ENCODE measurements at places on chromosomes 5 and 9. TPM values are rescaled to one million over a fixed set of nuclear protein-coding genes. Genes with fewer than 3 reads are reported as not detected.

- no peak for DNase-seq
Measured at GRCh38 chr9:128344931-128345605, 4.7 kb downstream of the SLC27A4 start.

- no peak for DNase-seq
Measured at GRCh38 chr5:73445665-73446630, 2.6 kb downstream of the FOXD1 start.

- no peak for DNase-seq
Measured at GRCh38 chr9:126303488-126303887, 23.1 kb upstream of the MVB12B start.

GRCh38 chr5:67063055-67063454 is 133.5 kb downstream of the CD180 start:
- no peak for DNase-seq

DNA sequence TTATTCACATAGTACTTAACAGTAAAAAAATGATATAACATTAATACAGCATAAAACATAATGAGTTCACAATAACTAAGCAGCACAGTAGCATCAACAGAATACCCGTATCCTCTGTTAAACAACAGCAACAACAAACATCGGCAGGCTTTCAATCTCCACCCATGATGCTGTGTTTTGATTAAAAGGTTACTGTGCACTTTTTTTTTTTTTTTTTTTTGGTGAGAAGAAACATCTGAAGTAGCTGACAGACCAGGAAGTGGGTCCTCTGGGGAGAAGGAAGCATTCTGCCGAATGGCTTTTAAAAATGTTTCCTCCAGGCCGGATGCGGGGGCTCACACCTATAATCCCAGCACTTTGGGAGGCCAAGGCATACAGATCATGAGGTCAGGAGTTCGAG is 282.3 kb downstream of the EPB41L4A start:
- no peak for DNase-seq

DNA sequence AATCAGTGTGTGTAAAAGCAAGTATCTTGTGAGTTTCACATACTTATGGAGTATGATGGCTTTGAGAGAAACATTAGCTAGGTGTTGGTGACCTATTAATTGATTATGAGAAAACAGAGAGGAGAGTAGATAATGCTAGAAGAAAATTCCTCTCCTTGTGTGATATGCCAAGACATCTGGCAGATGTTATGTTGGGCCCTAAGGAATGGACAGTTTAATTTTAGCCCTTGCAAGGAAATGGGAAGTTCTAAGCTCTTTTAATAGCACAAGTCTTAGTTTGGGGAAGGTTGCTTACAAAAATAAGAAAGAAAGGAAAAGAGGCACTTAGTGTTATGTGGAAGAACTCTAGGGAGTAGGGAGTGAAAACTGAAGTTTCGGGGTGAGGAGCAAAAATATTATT is 5.1 kb downstream of the ZNF462 start:
- no peak for DNase-seq

FBXL7 gene
- 21.2 TPM for total RNA-seq

DNA sequence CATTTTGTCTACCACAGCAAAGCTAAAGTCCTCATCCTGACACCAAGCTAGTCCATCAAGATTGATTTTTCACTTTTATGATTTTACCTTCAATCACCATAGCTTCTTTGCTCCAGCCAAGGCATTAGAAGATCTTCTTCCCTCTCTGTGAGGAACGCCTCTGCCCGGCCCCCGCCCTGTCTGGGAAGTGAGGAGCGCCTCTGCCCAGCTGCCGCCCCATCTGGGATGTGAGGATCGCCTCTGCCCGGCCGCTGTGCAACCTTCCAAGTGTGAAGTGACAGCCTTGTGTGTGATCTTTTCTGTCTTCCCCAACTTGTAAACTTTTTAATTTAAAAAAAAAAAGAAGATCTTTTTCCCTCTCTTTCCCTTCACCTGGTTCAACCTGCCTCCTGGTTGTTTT is 210.5 kb upstream of the NREP start:
- DNase-seq, result no peak

GRCh38 chr5:170211575-170212334 is 21.0 kb upstream of the C5orf58 start:
- no peak for DNase-seq

VCAN gene
- total RNA-seq, result 24.4 TPM

Measured in prostate gland (tissue), 2 donors.